Mesenteric fat pad (tissue), 1 donor: ENCODE measurements at places on chromosomes 4 and X.

DNA sequence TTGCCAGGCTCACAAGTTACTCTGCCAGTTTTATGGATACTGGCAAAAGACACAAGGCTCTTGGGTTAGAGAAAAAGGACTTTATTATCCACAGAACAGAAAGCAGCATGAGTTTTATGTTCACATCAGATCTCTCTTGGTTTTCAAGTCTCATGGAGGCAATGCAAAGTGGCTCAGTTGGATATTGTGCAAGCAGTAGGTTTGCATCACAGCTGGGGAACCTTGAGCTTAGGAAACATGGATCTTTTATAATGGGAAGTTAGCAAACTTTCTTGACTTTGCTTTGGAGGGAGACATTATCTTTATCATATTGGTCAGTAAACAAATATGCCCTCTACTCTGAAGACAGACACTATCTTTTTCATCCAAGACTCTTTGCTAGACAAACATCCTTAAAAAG, 109.2 kb upstream of the GRPR start:
- no peak for DNase-seq

- no peak for DNase-seq
Observed at GRCh38 chrX:37871626-37872302, 24.4 kb upstream of the DYNLT3 start.

DNA sequence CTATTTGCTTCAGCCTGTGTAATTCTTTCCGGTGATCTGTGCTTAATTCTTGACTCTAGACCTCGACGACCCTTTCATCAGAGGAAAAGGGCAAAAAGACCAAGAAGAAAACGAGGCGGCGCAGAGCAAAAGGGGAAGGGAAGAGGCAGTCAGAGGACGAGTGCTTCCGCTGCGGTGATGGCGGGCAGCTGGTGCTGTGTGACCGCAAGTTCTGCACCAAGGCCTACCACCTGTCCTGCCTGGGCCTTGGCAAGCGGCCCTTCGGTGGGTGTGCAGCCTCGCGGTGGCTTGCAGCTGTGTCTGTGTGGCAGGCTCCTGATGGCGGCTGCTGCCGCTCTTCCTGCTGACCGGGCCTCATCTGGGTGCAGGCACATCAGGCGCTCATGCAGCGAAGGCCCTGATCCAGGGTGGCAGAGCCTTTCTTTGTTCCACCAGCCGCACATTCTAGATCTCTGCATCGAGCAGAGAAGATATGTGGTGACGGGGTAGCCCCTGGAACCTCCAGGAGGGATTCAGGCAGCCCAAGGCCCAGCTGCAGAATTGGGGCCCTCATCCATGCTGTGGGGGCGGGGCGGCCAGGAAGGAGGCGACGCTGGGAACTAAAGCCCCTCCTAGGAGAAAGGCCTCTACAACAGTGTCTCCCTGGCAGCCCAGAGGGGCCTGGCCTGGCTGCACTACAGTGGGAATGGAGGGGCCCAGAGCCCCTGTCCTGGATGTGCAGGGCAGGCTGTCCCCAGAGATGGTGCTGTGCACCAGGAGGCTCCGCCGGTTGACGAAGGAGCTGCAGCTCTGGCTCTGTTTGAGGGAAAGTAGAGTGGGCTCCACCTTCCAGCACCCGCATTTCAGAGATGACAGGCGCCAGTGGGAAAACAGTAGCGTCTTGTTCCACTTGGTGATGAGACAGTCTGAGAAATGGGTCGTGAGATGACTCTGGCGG, 32.1 kb downstream of the NELFA start:
- peak; percentile 72 for DNase-seq

DNA sequence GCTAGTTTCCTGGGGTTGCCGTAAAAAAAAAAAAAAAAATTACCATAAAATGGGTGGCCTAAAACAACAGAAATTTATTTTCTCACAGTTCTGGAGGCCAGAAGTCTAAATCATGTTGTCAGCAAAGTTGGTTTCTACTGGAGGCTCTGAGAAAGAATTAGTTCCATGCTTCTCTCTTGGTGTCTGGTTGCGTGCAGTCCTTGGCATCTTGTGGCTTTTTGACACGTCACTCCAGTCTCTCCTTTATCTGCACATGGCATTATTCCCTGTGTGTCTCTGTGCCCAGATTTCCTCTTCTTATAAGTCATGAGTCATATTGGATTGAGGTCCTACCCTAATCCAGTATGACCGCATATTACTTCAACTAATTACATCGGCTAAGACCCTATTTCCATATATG, 38.7 kb downstream of the SPATA4 start:
- no peak for DNase-seq

DNA sequence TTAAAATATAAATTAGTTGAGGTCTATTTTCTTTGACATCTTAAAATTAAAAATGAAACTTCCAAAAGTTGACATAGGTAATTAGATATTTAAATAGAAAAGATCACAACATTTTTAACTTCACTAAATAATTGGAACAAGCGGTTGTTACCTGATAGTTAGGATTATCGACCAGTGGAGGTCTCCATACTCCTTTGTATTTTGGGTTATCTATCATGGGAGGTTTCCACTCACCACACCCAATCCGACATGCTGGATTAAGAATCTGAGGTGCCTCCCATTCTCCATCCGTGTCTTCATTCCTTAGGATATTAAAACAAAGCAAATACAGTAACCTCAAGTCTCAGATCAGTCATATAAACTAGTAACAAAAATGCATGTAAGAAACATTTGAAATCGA, 22.2 kb downstream of the SCOC start:
- no peak for DNase-seq

DNA sequence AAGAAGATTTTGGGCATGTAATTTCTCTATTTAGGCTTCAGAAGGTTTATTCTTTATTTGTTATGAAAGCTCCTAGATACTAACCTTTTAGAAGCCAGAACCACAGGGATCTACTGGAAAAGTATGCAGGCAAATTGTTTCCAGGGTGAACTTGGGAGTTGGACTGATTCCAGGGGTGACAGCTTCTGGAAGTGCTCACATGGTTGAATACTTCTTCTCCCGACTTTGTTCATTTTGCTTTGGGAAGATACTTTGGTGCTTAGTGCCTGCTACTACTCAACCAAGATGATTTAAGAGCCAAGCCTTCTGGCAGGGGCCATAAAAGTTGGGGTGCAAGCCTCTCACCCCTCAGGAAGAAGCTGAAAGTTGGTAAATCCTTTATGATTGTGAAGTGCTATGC, 445.6 kb downstream of the ACTRT1 start:
- DNase-seq, result no peak

DNA sequence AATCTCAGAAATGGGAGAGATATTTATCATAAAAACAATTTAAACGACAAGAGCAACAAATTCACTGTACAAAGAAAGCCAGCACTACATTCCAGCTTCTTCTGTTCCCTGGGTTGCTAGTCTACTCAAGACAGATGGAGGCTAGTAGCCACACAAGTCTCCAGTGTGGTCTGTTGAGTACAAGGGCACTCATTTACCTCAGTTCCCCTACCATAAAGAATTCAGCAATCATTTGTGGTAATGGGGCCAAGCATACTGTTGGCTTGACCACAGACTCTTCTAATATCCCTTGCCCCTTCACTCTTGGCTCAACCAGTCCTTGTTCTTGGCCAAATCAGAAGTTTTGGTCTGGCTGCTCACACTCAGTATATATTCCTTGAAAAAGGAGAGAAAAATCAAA, 212.3 kb downstream of the COX18 start:
- DNase-seq, result no peak
